ENCODE measurements at places on chromosomes 6 and 20.

- peaks cover 7% of the 10 kb centered on the region for H3K4me1 ChIP-seq
- H3K27ac ChIP-seq: no peak overlapping the region
- H3K36me3 ChIP-seq: peaks cover 3% of the 10 kb centered on the region
- no peak overlapping the region for H3K4me3 ChIP-seq
- H3K27me3 ChIP-seq: no peaks in the 10 kb centered on the region
- DNase-seq: no peak
These were observed 225.5 kb downstream of the BCKDHB start for GRCh38 chr6:80331974-80332373.

DNA sequence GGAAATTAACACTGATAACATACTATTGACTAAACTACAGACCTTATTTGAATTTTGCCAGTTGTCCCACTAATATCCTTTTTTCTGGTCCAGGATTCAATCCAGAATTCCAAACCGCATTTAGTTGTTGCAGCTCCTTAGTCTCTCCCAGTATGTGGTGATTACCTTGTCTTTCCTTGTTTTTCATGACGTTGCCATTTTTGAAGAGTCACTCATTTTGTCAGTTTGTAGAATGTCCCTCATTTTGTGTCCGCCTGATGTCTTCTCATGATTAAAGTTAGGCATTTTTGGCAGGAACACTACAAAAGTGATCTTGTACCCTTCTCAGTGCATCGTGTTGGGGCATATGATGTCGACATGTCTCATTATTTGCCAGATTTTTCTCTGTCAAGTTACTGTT is 33.1 kb downstream of the DTD1 start:
- peaks cover 2% of the 10 kb centered on the region for H3K4me1 ChIP-seq
- H3K36me3 ChIP-seq: peaks cover 4% of the 10 kb centered on the region
- no peaks in the 10 kb centered on the region for H3K27me3 ChIP-seq

GRCh38 chr20:43178080-43178479 is 11.6 kb downstream of the PTPRT start:
- H3K27ac ChIP-seq: no peak overlapping the region
- peaks cover 14% of the 10 kb centered on the region for H3K27me3 ChIP-seq
- H3K4me1 ChIP-seq: no peaks in the 10 kb centered on the region

GRCh38 chr20:58876437-58876836 is 23.9 kb downstream of the GNAS start:
- no peaks in the 10 kb centered on the region for H3K27me3 ChIP-seq
- H3K4me1 ChIP-seq: peaks cover 15% of the 10 kb centered on the region
- DNase-seq: no peak
- no peaks in the 10 kb centered on the region for H3K36me3 ChIP-seq

GRCh38 chr6:47303861-47304260 is 5.8 kb downstream of the TNFRSF21 start:
- no peak overlapping the region for H3K4me3 ChIP-seq
- peaks cover 2% of the 10 kb centered on the region for H3K36me3 ChIP-seq
- peaks cover 2% of the 10 kb centered on the region for H3K4me1 ChIP-seq

DNA sequence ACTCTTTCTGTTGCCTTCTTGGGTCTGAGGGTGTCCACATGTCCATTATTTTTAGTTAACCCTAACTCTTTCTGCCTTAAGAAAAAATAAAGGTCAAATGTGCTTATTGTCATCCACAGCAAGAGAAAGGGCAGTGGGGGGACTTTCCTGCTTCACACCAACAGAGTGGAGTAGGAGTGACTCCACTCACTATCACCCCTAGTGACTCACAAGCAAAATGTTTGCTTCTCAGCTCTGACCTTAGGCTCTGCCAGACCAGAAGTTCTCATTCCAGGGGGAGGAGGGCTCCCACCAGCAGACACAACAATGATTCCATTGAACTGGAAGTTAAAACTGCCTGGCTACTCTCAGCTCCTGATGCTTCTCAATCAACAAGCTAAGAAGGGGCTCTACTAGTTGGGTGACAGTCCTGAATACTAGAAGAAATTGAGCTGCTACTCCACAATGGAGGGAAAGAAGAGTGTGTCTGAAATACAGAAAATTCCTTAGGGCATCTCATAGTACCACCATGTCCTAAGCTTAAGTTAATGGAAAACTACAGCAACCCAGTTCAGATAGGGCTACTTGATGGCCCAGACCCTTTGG is 83.9 kb upstream of the AFDN start:
- peaks cover 38% of the 10 kb centered on the region for H3K27me3 ChIP-seq
- no peaks in the 10 kb centered on the region for H3K4me1 ChIP-seq
- DNase-seq: no peak
- no peak overlapping the region for H3K27ac ChIP-seq

GRCh38 chr20:9993137-9993536 is 41.6 kb upstream of the ANKEF1 start:
- no peaks in the 10 kb centered on the region for H3K36me3 ChIP-seq
- H3K27me3 ChIP-seq: peaks cover 18% of the 10 kb centered on the region
- H3K27ac ChIP-seq: no peak overlapping the region
- no peak overlapping the region for H3K4me3 ChIP-seq
- no peaks in the 10 kb centered on the region for H3K4me1 ChIP-seq

DNA sequence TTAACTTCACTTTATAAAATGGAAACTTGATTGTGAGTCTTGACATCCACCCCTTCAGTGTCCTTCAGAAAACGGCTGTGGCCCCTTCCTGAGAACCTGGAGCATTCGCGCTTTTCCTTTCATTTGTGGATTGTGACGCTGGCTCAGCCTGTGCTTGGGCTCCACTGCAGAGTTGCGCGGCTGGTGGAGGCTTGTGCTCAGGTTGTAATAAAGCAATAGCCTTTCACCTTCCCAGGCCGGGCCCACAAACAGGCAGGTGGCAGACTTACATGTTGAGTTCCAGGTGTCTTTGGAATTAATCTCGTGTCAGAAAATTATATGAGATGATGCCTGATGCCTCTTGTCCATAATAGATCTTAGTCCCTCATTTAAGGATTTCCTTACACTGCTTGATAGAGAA is 199.9 kb downstream of the CDH4 start:
- H3K27me3 ChIP-seq: no peaks in the 10 kb centered on the region
- no peak overlapping the region for H3K4me3 ChIP-seq
- DNase-seq: no peak
- no peaks in the 10 kb centered on the region for H3K36me3 ChIP-seq
